ENCODE measurements at places on chromosomes 7 and 10.

DNA sequence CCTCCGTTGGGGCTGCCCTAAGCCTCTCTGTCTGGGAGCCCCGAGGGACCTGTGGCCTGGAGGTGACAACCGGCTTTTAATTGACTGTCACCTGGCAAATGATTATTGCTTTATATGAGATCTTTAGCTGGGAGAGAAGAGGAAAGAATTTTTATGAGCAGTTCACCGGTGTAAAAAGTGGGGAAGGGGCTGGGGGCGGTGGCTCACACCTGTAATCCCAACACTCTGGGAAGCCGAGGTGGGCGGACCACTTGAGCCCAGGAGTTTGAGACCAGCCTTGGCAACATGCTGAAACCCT lies 2.6 kb upstream of the COX19 start:
- no peak for DNase-seq

DNA sequence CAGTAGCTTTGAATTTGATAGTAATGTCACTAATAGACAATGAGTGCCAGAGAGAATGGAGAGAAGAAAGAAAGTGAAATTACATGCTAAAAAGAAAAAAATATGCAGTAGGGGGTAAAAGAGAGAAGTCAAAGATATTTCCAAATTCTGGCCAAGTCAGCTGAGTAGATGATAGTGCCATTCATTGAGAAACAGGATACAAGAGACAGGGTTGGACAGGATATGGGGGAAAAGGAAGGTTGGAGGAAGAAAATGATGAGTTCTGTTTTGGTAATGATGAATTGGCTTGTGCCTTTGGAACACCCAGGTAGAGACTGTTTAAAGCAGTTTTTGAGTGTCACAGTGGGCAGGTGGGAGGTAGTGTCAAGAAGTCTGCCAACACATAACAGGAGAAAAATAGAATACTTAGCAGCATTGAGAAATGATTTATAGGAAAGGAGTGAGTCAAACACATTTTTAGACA lies 78.3 kb downstream of the LRRC17 start:
- no peak for DNase-seq

GRCh38 chr10:77970869-77971803 lies 44.6 kb upstream of the DLG5 start:
- DNase-seq: peak; percentile 82

- no peak for DNase-seq
Measured at GRCh38 chr10:43754569-43755260, 106.0 kb upstream of the ZNF32 start.

- no peak for DNase-seq
Measured at GRCh38 chr10:36021096-36021495, 379.0 kb upstream of the FZD8 start.

DNA sequence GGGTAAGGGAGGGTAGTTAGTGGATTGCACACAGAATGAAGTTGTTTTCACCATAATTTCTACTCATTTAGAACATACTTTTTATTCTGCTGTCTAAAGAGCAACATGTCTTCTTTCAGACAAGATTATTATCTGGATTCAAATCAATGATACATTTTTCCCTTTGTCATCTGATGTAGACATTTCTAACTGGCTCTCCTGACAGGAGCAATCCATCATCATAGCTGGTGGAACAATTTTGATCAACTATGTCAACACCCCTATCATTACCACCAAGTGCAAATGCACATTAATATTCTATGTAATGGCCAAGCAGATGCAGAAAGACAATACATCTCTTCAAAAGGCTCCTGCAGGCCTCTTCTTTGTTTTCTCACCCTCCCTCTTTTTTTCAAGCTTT lies 672.9 kb upstream of the LRRTM3 start:
- no peak for DNase-seq

GRCh38 chr10:122301055-122301810 lies 30.1 kb downstream of the BTBD16 start:
- DNase-seq: peak; percentile 90

DNA sequence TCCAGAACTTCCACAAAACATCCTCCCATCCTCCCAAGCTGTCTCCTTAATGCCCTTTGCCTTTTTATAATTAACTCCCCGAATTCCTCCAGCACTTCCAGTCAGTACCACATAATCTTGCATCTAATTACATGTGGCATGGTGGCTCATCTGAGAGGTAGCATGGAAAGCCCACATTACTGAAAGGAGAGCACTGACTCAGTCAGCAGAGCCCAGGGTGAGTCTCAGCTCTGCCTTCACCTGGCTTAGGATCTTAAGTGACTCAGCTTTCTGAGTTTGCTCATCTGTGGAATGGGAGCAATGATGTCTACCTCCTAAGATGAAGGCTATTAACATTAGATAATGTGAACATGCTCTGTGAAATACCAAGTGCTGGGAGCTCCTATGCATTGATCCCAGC lies 433.9 kb downstream of the SORCS3 start:
- no peak for DNase-seq

- DNase-seq: peak; percentile 10
Measured at GRCh38 chr7:11831156-11831735, 752 bp downstream of the THSD7A start.

- DNase-seq: no peak
Measured at GRCh38 chr10:652233-652632, 37.2 kb downstream of the DIP2C start.

DNA sequence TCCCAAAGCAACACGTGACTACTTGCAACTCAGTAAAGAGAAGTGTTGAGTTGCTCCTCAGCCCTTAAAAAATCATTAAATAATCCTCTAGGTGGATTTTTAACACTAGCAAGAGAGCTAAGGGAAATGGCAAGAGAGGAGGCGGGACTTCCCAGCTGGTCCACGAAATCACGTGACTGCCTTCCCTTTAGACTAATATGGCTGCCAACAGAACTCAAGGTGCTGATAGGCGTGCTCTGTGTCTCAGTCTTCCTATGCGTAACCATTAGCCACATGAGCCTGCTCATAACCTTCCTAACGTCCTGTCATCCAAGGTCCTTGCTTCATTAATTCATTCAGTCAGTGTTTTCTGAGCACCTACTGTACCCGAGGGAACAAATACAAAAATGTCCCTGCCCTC lies 66.0 kb downstream of the RSU1 start:
- DNase-seq: peak; percentile 3

- DNase-seq: no peak
Measured at GRCh38 chr10:12491491-12491890, 142.1 kb downstream of the CAMK1D start.

GRCh38 chr7:9657257-9657656 lies 1223.8 kb downstream of the NXPH1 start:
- peak; percentile 17 for DNase-seq

DNA sequence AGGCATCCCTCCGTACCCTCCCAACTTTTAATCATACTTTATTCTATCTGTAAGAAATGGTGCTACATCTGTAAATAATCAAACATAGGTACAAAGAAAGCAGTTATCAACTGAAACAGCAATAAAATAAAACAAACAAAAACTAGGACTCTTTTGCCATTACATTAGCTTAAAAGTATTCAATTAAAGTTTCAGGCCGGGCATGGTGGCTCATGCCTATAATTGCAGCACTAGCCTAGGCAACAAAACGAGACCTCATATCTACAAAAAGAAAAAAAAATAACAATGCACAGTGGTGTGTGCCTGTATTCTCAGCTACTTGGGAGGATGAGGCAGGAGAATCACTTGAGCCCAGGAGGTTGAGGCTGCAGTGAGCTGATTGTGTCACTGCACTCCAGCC lies 161.9 kb downstream of the SGMS1 start:
- no peak for DNase-seq

GRCh38 chr7:1044189-1045068 lies at the start of gene GPR146:
TSS of gene GPR146 (plus strand) at chr7:1044546. CDS start at chr7:1057516, 12,970 bp downstream.
- peak; percentile 97 for DNase-seq

DNA sequence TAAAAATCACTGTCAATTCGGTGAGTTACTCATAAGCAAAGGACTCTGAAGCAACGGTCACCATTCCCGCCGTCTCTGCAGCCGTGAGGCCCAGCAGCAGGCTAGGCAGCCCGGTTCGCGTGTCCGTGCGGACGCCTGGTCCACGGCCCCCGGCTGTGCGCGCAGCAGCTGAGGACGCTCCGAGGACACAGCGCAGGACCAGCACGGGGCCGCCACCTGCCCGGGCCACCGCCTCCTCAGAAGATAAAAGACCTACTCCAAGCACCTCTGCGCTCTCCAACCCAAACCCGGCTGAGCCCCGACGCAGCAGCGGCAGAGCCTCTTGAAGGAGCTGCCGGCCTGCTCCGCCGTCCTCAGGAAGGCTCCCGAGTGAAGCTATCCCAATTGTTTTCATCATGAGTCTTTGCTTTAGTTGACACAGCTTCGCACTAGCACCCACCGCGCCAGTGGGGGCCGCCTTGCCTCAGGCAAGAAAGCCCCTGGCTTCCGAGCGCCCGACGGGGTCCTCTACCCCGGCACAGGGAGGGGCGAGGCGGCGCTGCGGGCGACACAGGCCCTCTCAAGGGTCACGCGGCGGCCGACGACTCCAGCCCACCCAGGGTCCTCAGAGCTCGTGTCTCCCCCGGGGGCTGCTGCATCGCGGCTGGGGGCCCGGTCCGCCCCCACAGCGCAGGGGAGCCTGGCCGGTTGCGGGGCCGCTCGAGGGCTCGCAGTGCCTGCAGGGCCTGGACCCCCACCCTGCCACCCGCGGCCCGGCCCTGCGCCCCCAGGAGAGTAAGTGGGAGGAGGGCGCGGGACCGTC lies 16.9 kb upstream of the GPR146 start:
- DNase-seq: no peak

All from A172 (cell line).